ENCODE measurements at places on chromosomes 7 and 10.

GRCh38 chr10:110267276-110267675, 37.4 kb downstream of the SMNDC1 start:
- DNase-seq, result no peak

DNA sequence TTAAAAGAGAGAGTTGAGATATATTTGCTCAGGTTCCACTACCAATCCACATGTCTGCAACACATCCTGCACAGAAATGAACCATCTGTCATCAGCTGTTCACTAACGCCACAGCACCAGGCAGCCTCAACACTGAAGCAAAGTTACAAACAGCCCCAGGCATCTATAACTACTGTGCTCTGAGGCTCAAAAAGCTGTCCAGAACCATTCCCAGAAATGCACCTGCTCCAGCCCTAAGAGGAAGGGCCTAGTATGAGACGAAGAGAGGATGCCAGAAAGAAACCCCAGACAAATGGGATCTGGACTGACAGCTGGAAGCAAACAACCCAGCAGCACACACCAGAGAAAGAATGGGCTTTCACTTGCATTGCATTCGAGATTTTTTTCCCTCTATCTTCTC, 159.3 kb downstream of the ELMO1 start:
- DNase-seq, result no peak

GRCh38 chr10:120478386-120478785, 21.4 kb downstream of the PLPP4 start:
- DNase-seq, result no peak

GRCh38 chr10:70341016-70341415, 41.4 kb downstream of the LRRC20 start:
- DNase-seq, result no peak

- DNase-seq, result no peak
These were observed 602.9 kb downstream of the IPMK start for GRCh38 chr10:57664815-57665214.

GRCh38 chr7:138338361-138338760, 121.7 kb upstream of the TRIM24 start:
- DNase-seq, result no peak

DNA sequence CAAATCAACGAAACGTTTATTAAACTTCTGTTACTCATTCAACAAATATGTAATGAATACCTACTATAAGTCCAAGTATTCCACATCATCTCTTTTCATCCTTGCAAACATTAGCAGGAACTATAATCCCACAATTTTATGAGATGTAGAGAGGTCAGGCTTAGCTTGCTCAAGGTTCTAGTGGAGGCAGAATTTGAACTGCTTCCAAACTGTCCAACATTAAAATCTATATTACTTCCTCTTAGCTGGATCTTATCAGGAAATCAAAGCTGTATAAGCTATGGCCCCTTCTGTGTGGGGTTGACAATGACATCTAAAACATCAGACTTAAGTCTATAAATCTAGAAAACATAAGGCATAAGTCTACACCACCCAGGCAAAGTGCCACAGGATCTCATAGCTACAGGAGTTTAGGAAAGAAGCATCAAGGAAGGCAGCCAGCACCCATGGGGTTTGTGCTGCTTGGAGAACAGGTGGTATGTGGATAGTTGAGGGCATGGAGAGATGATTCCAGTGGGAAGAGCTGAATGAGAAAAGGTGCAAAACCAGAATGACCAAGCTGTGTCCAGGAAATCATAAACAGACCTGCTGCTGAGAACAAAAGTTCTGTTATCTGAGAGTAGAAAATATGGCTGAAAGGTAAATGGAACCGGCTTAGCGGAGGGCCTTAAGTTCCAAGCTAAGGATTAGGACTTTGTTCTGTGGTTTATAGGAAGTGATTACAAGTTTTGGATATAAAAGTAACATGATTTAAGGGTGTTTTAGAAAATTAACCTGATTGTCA, 34.5 kb downstream of the PAPSS2 start:
- no peak for DNase-seq

GRCh38 chr7:106774768-106775551, 90.1 kb upstream of the PIK3CG start:
- DNase-seq, result no peak
